Vagina (tissue), 2 donors: ENCODE measurements at places on chromosomes 4 and X.

- no peak for DNase-seq
Measured at GRCh38 chrX:22325096-22325495, 52.4 kb downstream of the CBLL2 start.

- DNase-seq = no peak
Measured at GRCh38 chrX:11724122-11725017, 33.7 kb upstream of the MSL3 start.

- DNase-seq = no peak
Measured at GRCh38 chrX:152206426-152206825, 68.0 kb upstream of the MAGEA10 start.

GRCh38 chr4:156976147-156976546 is 4.5 kb upstream of the PDGFC start:
- no peak for DNase-seq

DNA sequence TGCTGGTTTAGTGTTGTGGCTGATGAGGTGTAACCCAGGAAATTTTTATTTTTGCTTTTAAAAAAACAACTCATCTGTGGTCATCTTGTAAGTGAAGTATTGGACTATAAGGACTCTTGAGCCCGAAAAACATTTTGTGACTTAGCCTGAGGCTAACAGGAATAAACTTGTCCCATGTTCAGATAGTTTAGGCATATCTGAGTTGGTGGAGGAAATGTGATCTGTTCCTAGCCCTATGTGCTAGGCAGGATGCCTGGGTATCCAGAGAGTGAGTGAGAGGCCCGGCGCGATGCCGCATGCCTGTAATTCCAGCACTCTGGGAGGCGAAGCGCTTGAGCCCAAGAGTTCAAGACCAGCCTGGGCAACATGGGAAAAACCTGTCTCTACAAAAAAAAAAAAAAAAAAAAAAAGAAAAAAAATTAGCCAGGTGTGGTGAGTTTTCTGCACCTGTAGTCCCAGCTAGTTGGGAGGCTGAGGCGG is 3.7 kb downstream of the SMS start:
- no peak for DNase-seq

DNA sequence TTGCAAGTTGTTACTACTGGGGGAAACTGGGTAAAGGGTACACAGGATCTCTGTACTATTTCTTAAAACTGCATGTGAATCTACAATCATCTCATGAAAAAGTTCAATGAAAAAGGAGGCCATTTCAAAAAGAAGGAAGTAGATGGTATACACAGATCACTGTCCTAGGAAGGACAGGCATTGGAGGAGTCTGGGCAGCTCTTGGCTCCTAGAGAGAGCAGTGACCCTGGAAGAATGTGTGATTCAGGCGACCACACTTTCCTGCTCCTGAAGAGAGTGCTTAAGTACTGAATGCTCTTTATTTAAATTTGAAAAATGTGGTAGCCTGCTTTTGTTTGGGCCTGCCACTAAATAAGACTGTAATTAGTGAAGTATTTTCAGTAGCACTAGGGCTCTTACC is 318.1 kb upstream of the CASK start:
- DNase-seq = no peak

DNA sequence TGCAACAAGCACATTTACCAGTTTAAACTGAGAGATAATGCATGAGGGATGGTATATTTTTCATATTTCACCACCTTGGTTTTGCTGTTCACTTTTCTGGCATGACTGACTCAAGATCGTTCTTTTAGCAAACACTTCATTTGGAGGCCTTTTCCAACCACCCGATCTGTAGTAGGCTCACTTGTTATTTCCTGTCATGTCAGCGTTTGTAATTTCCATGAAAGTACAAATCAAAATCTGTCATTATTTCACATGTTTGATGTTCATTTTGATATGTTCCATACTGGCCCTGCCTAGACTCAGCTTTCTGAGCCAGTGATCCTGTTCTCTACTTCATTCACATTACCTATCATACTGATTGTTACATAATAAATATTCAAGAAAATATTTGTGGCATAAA is 1888.3 kb upstream of the PCDH7 start:
- DNase-seq = no peak

- no peak for DNase-seq
Measured at GRCh38 chr4:187227907-187228704, 504.4 kb upstream of the FAT1 start.

GRCh38 chrX:20320461-20321159 is 53.9 kb upstream of the RPS6KA3 start:
- no peak for DNase-seq
